ENCODE measurements at places on chromosomes 12 and 14.

DNA sequence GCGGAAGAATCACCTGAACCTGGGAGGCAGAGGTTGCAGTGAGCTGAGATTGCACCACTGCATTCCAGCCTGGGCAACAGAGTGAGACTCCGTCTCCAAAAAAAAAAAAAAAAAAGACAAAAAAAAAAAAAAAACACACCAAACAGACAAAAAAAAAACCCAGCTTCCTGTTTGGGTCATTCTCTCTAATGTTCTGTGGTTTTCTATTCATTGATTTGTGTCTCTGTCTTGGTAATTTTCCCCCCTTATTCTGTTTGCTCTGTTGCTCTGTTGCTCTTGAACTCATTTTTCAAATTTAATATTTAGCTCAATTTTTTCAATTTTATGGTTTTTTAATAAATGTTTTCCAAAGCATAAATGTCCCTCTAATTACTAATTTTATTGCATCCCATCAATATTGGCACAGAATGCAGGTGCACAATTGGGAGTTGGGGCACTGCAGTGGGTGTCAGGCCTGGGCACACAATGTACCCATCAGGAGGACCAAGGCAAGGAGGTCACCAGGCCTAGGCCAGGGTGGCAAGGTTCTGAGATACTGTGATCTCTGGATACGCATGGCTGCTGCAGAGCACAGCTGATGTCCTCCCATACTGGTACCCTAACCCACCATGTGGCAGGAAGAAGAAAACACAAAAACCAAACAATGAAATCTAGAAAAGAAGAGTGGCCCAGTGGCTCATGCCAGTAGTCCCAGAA is 8.0 kb upstream of the GNPTAB start:
- no peak for DNase-seq

DNA sequence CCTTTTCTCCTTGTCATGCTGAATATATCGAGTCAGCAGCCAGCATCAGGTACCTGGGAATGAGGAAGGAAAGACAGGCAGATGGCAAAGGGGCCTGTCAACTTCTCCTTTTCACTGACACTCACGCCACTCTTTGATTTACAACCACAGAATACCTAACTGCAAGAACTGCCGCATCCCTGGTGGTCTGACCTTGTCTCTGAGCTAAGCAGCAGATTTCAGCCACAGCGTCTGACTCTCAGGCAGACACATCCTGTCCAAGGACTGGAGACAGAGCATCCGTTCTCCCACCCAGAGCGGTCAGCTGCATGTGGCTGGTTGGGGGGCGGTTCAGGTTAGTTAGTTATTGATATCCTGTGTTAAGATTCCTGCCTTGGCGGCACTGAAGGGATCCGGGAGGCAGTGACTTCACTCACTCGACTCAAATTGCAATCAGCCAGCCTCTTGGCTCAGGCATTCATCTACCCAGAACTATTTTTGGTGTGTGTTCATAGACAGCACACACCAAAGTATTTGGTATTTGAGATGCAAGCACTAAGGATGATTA is 11.2 kb upstream of the MAP1LC3B2 start:
- DNase-seq, result peak; percentile 69

- no peak for DNase-seq
Measured at GRCh38 chr12:59070322-59070933, 150.1 kb upstream of the LRIG3 start.

- DNase-seq, result no peak
Measured at GRCh38 chr12:26524862-26525465, 308.0 kb downstream of the ITPR2 start.

Measured in GF-D8 (cell line).